ENCODE measurements at places on chromosomes 3 and 15.

DNA sequence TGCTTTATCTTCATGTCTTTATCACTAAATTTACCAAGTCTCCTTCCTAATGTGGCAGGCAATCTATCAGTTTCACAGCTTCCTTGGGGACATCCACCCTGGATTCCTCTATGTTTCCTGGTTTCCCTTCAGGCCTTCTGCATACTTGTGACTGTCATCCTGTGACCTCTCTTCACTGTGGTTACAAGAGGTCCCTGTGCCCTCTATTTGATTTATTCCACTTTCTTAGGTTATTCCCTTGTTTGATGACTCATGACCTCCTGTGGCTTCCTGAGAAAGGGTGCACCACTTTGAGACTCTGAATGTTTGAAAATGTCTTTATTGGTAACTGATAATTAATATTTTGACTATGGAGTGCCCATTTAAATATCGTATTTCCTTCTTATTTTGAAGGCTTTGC is 60.5 kb upstream of the KY start:
- no peak for DNase-seq

DNA sequence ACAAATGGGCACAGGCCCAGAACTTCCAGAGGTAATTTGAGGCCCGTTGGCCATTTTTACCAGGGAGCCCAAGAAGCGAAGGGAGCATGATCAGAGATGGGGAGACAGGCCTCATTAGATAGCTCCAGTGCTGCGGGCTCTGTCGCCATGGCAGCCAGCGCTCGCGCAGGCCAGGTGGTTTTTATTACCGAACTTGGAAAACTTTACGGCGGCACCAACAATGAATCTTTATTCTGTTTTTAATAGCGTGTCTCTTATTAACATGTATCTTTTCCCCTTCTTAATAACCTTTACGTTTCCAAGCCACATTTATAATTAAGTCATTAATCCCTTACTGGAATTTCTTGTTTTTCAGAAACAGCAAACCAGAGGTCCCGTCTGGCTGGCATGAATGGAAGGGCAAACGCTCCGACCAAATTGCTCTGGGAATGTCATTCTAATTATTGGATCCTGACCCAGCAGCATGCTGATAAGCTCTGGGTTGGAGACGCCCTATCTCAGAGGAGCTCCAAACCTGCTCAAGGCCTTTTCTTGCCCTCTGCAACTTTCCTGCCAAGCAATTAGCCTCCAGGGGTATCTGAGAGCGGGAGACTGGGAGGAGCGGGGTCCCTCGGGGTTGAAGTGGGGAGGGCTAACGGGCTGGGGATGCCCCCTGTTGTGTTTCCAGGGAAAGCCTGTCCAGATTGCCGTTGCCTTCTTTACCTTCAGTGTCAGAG is 256.4 kb downstream of the TLE3 start:
- no peak for DNase-seq

- no peak for DNase-seq
Measured at GRCh38 chr3:181753391-181753790, 41.7 kb downstream of the SOX2 start.

- no peak for DNase-seq
Measured at GRCh38 chr15:64776402-64776786, 1.0 kb upstream of the RBPMS2 start.

GRCh38 chr3:9779721-9780457 is 10.1 kb upstream of the CAMK1 start:
- no peak for DNase-seq

- DNase-seq: no peak
Measured at GRCh38 chr15:39942101-39942752, 8.3 kb downstream of the EIF2AK4 start.

DNA sequence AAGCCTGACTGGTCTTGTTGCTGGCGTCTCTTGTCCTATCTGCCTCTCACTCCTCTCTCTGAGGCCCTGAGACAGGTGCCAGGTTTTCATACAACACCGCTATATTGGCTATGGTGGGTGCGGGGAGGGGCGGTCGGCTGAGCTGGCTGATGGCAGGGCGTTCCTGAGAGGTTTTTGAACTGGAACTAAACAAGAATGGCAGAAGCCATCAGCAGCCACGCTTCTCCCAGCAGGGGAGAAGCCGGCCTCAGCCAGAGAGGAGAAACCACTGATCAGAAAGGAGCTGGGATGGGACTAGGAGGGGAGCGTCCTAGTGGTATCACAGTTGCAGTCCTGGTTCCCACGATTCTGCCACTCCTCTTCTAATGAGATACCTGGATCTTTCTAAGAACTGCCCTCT is 89.9 kb upstream of the PRR23E start:
- DNase-seq: no peak

DNA sequence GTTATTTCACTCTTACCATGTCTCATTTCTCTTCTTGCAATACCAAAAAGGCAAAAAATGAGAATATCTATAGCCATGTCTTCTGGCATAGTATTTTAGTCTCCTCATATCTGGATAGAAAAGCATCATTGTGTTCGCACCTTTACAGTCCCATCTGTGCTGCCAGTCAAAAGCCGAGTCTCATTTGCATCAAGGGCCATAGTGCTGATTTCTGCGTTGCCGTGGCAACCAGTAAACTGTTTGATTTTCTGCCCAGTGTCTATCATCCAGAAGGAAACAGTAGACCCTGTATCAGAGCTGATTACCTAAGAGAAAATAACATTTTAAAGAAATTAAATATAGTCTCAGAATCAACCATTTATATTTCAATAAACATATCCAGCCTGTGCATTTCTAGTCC is 86.1 kb upstream of the SERPINI2 start:
- DNase-seq: no peak

DNA sequence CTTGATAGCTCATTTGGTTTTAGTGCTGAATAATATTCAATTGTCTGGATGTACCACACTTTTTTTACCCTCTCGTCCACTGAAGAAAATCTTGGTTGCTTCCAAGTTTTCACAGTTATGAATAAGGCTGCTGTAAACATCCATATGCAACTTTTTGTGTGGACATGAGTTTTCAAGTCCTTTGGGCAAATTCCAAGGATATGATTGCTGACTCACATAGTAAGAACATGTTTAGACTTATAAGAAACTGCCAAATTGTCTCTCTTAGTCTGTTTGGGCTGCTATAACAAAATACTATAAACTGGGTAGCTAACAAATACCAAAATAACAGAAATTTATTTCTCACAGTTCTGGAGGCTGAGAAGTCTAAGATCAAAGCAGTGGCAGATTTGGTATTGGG is 59.5 kb upstream of the TNFSF10 start:
- DNase-seq: no peak

DNA sequence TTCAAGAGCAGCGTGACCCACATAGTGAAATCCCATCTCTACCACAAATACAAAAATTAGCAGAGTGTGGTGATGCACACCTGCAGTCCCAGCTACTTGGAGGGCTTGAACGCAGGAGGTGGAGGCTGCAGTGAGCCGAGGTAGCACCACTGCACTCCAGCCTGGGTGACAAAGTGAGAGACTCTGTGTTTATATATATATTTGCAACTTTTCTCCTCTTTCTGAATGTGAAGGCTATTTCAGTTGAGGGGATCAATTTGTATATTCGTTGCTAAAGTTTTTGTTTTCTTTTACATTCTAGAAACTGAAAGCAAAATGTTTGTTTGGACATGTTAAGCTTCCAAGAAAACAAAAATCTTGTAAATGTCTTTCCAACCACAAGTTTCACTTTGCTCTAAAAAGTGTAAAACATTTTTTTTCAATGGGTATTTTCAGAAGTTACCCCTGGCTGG is 29.8 kb upstream of the FAM98B start:
- DNase-seq: no peak

GRCh38 chr3:126364130-126364695 is 7.0 kb upstream of the KLF15 start:
- no peak for DNase-seq

DNA sequence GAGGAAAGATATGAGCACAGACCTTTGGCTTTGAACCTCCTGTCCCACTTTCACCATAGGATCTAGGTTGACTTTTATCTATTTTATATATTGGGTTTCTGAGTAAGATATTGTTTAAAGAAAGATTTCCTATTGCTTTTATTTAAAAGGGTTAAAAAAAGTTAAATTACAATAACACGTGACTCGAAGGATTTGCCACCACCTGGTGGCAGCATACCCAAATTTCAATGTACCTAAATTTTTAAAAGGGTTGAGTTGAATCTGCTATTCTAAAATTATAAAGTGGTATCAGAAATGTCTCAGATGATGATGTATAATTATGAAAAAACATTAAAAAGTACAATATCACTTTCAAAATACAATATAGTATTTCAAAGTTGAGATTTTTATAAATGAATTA is 368.4 kb downstream of the MECOM start:
- no peak for DNase-seq

DNA sequence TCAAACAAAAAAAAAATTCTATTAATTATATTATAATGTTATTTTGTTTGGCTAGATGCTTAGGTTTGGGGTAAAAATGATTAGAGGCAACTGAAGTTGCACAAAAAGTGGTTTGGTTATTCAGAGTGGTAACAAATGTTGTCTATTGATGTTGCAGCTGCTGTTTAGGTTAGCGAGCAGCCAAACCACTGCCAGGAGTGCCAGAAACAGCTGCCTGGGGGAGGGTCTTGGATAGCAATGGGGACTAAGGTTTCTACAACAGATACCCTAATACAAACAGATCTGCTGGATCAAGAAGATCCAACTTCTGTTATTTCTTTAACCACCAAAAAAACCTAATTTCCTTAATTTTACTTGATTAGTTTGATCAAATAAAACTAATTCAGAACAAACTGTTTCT is 26.6 kb downstream of the BTLA start:
- no peak for DNase-seq

- DNase-seq: no peak
Measured at GRCh38 chr3:40690749-40691451, 166.1 kb downstream of the ZNF621 start.

GRCh38 chr3:133797396-133798105 is 8.1 kb upstream of the SRPRB start:
- no peak for DNase-seq

GRCh38 chr3:154224366-154224765 is 99.9 kb downstream of the DHX36 start:
- no peak for DNase-seq

DNA sequence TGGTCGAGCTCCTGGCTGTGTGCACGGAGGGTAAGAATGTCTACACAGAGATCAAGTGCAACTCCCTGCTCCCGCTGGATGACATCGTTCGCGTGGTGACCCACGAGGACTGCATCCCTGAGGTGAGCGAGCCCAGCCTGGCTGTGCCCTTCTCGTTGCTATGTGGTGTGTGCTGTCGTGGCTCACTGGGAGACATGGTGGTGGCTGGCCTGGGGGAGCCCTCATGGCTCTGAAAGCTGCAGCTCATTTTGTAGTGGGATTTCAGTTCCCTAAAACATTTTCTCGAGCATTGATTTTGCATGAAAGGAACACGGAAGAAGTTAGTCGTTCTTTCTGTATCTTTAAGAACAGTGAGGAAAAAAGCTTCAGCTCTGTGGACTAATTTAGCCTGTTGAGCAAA is 200.5 kb downstream of the ITPR1 start:
- no peak for DNase-seq

DNA sequence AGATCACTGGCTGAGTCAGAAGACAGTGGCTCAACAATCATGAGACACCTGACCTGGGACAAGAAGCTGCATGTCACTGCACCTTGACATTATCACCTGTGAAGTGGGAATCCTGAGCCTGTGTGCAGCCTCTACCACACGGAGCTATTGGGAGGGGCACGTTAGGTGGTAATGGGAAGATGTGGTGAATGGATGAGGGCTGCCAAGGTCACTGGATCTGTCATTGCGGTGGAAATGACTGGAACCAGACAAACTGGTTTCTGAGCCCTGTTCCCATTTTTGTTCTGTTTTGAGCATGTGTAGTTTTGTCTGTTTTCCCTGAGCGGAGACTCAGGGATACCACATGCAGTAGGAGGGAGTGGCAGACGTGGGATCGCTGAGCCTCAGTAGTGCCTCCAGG is 235.5 kb downstream of the OPA1 start:
- no peak for DNase-seq

GRCh38 chr3:158713094-158713499 is 19.2 kb downstream of the RARRES1 start:
- no peak for DNase-seq

DNA sequence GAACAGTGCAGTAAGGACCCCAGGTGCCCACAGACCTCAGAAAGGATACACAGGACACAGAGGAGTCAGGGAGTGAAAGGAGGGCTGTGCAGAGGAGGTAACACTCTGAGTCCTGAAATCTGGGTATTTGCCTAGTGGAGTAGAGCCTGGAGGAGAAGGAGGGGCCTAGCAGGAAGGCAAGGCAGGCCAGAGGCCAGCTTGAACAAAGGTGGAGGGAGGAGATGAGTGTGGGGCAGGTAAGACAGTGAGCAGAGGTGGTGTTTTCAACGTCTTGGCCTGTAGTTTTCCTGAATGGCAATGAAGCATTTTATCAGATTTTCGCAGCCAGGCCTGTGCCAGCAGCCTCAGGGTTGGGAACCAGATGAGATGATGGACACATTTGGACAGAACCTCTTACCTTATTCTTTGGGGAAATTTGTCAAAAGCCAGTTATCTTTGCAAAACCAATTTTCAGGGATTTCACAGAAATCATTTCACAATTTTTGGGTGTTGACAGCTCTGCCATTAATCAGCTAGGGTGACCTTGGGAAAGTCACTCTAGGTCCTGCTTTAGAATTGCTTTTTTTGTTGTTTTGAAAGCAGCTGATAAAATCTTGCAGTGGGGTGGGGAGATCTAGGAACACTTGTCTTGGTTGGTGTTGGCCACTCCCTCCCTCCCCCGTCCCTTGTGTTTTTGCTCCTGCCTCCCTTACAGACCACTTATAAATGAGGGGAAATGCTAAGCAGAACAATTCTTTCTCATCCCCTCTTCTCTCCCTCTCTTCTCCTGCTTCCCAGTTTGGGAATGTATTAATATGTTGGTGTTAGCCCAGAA is 38.4 kb downstream of the SPSB4 start:
- DNase-seq: no peak

DNA sequence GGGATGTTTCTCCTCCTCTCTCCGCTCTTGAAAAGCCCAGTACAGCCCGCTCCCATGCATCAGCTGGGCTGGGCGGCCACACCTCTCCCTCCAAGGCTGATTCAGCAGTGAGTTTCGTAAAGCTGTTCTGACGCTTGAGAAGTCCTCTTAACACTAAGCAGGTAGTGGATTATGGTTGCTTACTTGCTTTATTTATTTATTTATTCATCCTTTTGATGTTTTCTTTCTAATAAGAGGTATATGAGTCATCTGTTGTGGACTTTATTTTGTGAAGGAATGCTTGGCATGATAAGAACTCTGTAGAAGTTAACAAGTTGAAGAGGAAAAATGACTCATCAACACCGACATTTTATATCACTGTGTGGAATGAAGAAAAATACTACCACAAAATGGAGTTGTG is 285.0 kb downstream of the SQOR start:
- no peak for DNase-seq

- peak; percentile 34 for DNase-seq
Measured at GRCh38 chr3:172106989-172107388, 67.6 kb downstream of the FNDC3B start.

- no peak for DNase-seq
Measured at GRCh38 chr15:64532521-64533315, 72.3 kb downstream of the ZNF609 start.

DNA sequence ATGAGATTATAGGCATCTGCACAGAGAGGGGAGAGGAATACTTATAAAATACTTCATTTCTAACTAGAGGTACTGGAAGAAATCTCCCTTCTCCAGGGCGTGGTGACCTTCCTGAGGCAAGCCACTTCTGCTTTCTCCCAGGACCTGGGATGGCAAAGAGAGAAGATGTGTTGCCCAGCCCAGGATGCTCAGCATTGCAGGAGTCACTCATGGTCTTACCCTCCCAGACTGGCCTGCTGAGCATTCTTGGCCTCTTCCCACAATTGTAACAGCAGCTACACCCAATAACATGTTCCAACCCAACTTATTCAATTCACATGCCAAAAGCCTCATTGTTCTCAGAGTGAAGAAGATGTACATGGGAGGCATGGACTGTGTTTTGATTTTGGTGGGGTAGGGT is 37.9 kb downstream of the IL20RB start:
- DNase-seq: no peak

All from stimulated activated CD8-positive, alpha-beta memory T cell treated with anti-CD3 and anti-CD28 coated beads, Interleukin-7, amount 100 ng/mL, for 1 hour (primary cell).